ENCODE measurements at places on chromosomes 4 and X. TPM values are rescaled to one million over a fixed set of nuclear protein-coding genes. Genes with fewer than 3 reads are reported as not detected.

The UTP3 gene
- 51.9 TPM for total RNA-seq

The ADH5 gene
- 284 TPM for total RNA-seq

DNA sequence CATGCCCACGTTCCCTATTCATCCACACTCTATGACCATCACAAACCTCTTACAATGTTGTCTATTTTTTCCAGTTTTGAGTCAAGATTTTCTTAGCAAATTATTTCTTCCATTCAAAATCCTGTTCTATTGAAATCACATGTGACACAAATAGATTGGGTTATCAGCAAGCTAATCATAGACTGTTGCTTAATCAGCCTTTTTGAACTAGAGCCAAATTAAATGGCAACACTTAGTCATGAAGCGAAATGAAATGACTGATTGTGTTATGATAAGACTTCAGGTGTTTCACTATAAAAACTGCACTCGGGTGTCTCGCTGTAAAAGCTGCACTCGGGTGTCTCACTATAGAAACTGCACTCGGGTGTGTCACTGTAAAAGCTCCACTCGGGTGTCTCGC is 890.0 kb upstream of the FRG1 start:
- no peak for DNase-seq

DNA sequence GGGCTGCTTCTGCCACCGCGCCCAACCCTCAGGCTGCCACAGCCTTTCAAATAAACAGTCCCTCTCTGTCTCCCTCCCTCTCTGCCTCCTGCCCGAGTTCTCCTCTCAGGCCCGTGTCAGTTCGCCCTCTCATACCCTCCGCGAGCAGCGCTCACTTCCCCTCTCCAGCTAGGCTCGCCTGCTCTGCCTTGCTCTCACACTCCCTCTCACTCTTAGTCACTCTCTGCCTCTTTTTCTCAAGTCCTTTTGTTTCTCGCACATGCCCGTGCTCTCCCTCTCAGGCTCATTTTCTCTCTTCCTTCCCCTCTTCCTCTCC is 3.2 kb downstream of the EFNB1 start:
- peak; percentile 27 for DNase-seq

- DNase-seq, result no peak
These were observed 6.1 kb downstream of the XPNPEP2 start for GRCh38 chrX:129744861-129745321.

- DNase-seq, result no peak
These were observed 204.8 kb upstream of the NUDT6 start for GRCh38 chr4:123127218-123127617.
